ENCODE measurements at places on chromosomes 1 and 21.

- no peak for DNase-seq
Observed at GRCh38 chr1:244100704-244101453, 49.8 kb downstream of the ZBTB18 start.

- no peak for DNase-seq
Observed at GRCh38 chr1:61175976-61176375, 93.6 kb downstream of the NFIA start.

- DNase-seq = no peak
Observed at GRCh38 chr1:48718705-48719104, 58.0 kb downstream of the BEND5 start.

DNA sequence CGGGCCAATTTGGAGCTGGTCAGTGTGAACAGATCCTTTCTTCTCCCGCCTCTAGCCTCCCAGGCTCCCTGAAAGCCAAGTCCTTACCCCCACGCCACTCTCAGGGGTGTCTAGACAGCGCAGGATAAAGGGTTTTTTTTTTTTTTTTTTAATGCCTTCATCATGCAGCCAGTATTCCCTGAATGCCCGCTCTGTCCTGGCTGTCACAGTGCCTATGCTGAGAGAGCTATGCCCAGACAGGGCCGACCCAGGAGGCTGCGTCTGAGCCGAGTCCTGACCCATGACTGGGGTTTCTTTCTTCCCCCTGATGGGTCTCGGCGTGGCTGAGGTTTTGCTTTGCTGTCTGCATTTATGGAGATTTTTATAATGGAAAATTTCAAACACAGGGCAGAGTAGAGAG, 18.3 kb downstream of the SPSB1 start:
- DNase-seq = no peak

- DNase-seq = no peak
Observed at GRCh38 chr1:50661626-50662025, 238.4 kb upstream of the DMRTA2 start.

DNA sequence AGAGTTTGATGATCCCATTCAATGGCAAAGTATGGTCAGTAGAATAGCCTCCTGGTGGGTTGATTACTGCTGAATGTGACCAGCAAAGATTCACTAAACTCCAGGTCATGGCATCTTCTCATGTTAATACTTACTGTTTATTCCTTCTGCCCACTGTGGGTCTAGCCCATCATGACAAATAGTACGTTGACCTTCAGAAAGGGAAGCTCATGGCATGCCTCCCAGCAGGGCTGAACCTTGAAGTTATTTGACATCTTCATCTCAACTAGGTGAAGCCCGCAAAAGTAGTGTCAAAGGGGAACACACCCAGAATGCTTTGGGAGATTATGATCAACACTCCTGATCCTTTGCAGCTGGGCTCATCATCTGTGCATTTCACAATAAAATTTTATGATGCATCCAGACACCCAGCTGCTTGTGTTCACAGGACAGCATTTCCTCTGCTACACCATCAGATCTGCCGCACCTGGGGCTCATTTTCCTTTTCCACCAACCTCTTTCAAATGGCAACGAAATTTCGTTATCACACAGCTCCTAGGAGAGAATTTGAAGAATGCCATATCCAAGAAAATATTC, 49.6 kb downstream of the HLX start:
- no peak for DNase-seq

DNA sequence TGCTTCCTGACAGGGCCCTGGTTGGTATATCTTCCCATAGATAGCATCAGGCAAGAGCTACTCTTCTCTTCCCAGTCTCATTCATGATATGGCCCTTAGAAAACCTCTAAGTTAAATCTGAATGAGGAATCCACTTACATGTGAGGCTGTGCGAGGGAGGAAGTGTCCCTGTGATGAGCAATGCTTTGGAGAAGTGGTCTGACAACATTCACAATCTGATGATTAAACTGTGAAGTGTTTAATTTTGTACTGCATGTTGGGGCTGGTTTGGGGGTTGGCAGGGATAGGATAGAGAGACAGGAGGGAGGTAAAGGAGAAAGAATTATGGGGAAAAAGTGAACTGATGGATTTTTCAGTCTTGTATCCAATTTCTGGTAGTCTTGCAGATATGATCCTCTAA, 421.2 kb upstream of the DAB1 start:
- DNase-seq = peak; percentile 25

DNA sequence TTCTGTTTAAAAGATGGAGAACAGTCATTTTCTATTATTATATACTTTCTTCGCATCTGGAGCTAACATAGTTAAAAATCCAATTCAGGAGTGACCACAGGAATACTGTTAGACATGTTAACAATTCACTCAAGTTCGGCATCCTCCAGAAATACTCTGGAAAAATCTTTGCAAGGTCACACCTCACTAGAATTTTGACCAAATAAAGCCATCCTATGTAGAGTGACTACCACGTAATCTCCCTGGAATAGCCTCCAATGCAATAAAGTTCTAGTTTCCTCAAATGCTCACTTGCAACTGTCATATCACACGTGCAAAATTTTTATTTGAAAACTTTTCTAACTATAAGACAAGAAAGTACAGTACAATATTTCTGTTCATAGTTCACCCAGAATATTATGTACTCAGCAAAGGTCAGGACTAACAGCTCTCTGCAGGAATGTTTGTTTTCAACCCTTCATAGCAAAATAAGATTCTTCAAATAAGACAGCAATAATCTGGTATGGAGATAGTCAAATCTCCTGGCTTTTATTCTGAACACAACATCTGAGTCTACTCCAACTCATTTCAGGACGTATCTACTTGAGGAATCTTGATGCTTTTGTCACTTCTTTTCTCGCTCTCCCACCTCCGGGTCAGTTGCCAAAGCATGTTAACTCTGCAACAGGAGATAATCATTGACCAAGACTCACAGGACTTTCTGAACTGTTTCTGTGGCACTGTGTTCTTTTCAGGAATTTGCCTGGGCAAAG, 82.6 kb downstream of the GDAP2 start:
- DNase-seq = no peak

GRCh38 chr1:239951511-239952140, 140.1 kb upstream of the FMN2 start:
- peak; percentile 27 for DNase-seq

DNA sequence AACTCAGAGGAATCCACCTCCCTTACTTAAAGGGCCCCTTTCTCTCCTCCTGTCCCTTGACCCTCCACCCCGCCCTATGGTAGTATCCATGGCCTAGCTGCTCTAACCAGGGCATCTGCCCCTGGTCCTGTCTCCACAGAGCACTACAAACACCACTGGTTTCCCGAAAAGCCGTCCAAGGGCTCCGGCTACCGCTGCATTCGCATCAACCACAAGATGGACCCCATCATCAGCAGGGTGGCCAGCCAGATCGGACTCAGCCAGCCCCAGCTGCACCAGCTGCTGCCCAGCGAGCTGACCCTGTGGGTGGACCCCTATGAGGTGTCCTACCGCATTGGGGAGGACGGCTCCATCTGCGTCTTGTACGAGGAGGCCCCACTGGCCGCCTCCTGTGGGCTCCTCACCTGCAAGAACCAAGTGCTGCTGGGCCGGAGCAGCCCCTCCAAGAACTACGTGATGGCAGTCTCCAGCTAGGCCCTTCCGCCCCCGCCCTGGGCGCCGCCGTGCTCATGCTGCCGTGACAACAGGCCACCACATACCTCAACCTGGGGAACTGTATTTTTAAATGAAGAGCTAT, 1.7 kb downstream of the BTG2 start:
- DNase-seq = no peak

GRCh38 chr1:200676829-200677228, 7.1 kb upstream of the DDX59 start:
- no peak for DNase-seq

DNA sequence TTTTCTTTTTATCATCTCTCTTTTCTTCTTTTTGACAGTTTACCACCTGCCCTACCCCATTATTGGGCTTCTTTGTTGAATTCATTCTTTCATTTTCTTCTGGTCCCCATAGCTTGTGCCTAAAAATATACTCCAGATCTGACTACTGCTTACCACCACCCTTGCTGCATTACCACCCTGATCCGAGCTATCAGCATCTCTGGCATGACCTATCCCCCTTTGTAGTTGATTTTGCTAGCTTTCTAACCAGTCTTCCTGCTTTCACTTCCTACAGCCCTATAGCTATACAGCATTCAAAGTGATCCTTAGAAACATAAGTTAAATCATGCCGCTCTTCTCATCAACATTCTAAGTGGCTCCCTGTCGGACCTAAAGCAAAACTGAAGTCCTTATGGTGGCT, 59.4 kb upstream of the MPC2 start:
- no peak for DNase-seq

DNA sequence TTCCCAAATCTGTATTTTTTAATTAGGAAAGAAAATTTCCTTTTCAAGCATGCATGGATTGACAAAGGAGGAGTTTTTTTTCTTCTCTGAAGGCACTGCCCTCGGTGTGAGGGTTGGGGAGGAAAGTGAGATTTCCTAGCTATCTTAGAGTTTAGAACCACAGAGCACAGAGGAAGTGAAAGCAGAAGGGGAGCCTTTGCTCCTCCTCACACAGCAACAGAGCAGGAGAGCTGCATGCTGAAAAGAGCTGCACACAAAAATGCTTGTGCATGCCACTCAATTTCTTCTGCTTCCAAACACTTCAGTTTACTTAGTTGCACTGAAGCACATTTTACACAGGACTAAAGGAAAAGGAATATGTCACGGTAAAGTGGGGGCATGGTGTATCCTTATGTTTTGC, 308.1 kb downstream of the GPATCH2 start:
- no peak for DNase-seq

DNA sequence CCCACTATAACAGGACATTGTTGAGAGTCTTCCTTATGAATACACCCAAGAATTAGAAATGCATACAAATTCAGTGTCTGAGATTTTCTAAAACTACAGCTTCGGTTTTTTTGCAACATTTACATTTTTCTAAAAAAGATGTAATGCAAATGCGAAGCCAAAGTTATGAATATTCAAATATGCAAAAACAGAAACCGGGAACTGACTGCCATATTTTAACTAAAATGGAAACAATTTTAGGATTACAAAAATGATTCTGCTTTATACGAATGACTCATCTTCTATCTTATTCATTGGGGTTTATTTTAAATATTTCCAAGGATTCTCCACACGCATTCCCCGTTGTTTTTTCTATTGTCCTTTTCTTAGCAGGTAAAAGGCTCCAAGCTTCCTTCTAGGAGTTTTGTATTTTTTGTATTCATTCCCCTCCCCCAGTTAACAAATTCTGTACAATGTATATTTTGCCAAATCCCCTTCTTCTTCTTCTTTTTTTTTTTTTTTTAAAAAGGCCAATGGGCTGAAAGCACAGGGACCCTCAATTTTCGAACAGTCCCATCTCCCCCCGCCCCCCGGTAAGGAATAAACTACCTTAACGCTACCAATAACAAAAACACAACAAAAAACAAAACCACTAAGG, 1.0 kb downstream of the ARPC5 start:
- DNase-seq = no peak

- DNase-seq = no peak
Observed at GRCh38 chr1:5830771-5831599, 161.2 kb downstream of the NPHP4 start.

GRCh38 chr1:182143154-182143657, 81.7 kb upstream of the ZNF648 start:
- DNase-seq = peak; percentile 48

- peak; percentile 60 for DNase-seq
Observed at GRCh38 chr1:23394684-23395083, 25.0 kb upstream of the ZNF436 start.

DNA sequence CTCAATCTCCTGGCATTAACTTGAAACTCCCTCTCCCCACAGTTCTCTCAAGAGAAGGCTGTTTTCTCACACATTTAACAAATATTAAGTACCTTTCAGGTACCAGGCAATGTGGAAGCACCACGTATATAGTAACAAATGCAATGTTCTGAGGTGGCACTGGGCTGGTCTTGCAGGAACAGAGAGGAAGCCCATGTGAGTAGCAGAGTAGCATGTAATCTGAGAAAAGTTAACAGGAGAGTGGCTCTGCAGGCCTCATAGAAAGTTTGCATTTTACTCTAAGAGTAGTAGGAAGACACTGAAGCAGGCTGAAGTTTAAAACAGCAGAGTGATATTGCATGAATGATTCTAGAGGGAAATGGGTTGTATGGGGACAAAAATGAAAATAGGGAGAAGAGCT, 21.0 kb downstream of the ZNF281 start:
- DNase-seq = no peak

- DNase-seq = no peak
Observed at GRCh38 chr1:75234562-75234961, 100.4 kb downstream of the LHX8 start.

- no peak for DNase-seq
Observed at GRCh38 chr21:38903690-38904139, 98.0 kb downstream of the ETS2 start.

- DNase-seq = no peak
Observed at GRCh38 chr1:189678779-189679178, 798.9 kb downstream of the BRINP3 start.

- DNase-seq = no peak
Observed at GRCh38 chr21:37118187-37118826, 45.3 kb downstream of the TTC3 start.

DNA sequence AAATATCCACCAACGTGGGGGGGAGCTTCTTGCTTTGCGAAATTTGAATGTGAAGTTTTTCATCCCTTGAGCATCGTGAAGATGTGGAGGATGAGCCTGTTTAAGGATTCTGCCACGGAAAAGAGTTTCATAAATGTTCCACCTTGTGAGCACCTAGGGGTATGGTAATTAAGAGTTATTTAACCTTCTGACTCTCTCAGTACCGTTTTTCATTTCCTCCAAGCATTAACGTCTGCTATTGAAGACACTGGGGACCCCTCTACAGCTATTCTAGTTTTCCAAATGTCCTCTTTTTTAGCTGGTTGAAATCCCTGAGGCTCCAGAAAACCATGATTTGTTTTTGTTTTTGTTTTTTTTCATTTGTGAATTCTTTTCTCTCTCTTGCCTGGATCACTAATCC, 79.1 kb upstream of the GALNT2 start:
- no peak for DNase-seq

DNA sequence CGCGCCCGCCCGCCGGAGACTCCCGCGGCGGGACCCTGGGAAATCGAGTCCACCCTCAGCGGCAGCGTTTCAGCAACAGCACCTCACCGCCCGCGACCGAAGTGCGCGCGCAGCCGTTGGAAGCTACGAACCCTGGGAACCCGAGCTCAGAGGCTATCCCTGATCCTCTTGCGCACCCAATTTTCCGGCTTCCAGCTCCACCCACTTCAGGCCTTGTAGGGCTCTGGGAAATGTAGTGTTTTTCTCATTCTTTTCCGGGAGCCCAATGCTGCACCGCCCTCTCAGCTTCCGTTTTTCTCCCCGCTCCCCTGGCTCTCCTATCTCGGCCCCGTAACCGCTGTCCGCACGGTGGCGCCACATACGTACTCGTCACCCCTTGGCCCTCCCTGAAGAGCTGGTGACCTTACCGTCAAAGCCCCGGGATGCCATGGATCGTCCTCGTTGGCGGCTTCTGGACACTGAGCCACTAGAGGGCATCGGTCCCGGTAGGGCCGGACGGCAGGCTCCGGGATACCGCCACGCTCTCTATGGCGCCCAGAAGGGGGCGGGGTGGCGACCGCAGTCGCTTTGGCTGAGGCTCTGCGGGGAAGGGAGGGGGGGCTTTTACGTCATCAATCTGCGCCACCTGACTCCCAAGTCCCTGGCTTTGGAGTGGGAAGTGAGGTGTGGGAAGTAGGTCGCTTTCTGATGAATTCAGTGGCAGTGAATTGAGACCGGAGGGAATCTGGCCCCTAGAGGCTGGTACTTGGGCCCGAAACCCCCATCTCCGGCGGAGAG, at the start of the genes ODR4 and TPR:
TSS of gene ODR4 (plus strand) at position 687 of the 777 bp plus-strand sequence. CDS start 3,948 bp downstream, outside the sequence.
TSS of gene TPR (minus strand) at position 102 of the 777 bp plus-strand sequence. CDS start 225 bp downstream, outside the sequence.
- DNase-seq = peak; percentile 99

GRCh38 chr1:55213151-55213884, 1.8 kb downstream of the USP24 start:
- DNase-seq = no peak

- DNase-seq = no peak
Observed at GRCh38 chr1:196517193-196517592, 91.0 kb downstream of the KCNT2 start.

- DNase-seq = no peak
Observed at GRCh38 chr1:1084372-1085170, 10.5 kb upstream of the RNF223 start.
